Left ventricle myocardium inferior (tissue), 1 donor: ENCODE measurements at places on chromosomes 2 and 18. TPM values are rescaled to one million over a fixed set of nuclear protein-coding genes. Genes with fewer than 3 reads are reported as not detected.

ID2 gene
- total RNA-seq: 32.2 TPM

STARD6 gene
- total RNA-seq: not detected

TMEM182 gene
- total RNA-seq: 174 TPM

MOB1A gene
- total RNA-seq: 54.9 TPM

GALNT14 gene
- 0.14 TPM for total RNA-seq

FBXO15 gene
- not detected for total RNA-seq

CDH2 gene
- total RNA-seq: 370 TPM

POTEC gene
- not detected for total RNA-seq

MLPH gene
- 73.5 TPM for total RNA-seq

MYO5B gene
- 0.44 TPM for total RNA-seq

TACR1 gene
- 0.22 TPM for total RNA-seq

OTOS gene
- not detected for total RNA-seq

OSGEPL1 gene
- total RNA-seq: 9.8 TPM

GRB14 gene
- total RNA-seq: 39.3 TPM

LNPK gene
- total RNA-seq: 42.3 TPM

SULT1C4 gene
- 2.7 TPM for total RNA-seq

PLA2R1 gene
- total RNA-seq: 2.3 TPM
